ENCODE measurements at places on chromosomes 5 and 9.

DNA sequence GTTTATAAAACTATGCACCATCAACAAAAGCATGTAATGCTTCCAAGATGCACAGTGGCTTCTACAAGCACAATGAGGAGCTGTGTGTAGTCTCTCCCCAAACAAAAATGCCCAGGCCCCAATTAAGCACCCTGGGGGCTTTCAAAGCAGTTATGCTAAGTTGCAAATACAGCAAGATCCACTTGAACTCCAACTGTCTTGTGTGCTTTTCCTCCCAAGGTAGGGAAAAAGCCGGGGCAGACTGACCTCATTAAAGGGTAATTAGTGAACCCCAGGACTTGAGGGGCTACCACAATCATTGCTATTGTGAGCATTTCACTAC, 13.1 kb downstream of the ZNF608 start:
- DNase-seq: no peak

DNA sequence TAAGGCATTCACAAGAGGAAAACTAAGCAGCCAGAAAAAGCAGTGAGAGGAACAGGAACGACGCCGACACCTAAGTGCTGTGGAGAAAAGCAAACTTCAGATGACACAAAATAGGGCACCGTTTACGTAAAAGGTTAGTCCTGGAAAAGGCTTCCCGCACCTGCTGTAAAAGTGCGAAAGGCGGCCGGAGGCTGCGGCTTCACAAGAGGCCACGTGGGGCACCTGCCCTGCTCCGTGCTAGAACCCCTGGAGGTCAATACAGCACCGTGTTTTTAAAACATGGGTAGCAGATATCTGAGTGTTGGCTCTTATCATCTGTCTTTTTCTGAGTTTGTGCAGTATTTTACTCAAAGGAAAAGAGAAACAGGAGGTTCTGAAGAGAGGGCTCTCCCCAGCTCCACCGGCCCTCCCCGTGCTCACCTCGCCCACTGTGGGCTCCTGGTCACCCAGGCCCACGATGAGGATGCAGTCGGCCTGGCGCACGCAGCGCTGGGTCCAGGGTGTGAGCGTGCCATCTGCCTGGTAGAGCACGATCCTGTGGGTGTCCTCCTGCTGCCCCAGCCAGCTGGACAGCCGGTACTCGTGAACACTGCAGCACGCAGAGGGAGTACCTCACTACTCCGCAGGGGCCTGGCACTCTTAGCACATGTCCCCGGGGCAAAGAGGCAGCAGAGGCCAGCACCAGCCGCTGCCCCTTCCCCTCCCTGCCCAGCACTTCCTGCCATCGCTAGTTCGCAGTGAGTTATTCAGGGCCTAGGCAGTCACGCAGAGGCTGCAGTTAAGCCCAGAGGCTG, 21.0 kb upstream of the NSMF start:
- DNase-seq: no peak

- no peak for DNase-seq
Observed at GRCh38 chr9:136424750-136425362, 14.4 kb downstream of the PMPCA start.

GRCh38 chr5:126515337-126515736, 79.7 kb downstream of the ALDH7A1 start:
- no peak for DNase-seq

- peak; percentile 92 for DNase-seq
Observed at GRCh38 chr9:114366334-114367128, 21.3 kb downstream of the AKNA start.

- DNase-seq: no peak
Observed at GRCh38 chr5:23484096-23484495, 23.3 kb upstream of the PRDM9 start.

GRCh38 chr5:135330798-135331096, 68.3 kb downstream of the MACROH2A1 start:
- no peak for DNase-seq

- DNase-seq: peak; percentile 73
Observed at GRCh38 chr5:33433303-33434240, 7.2 kb upstream of the TARS1 start.

- DNase-seq: no peak
Observed at GRCh38 chr5:96528826-96529474, 95.9 kb upstream of the PCSK1 start.

GRCh38 chr5:10515492-10515891, 48.4 kb upstream of the ANKRD33B start:
- DNase-seq: no peak

DNA sequence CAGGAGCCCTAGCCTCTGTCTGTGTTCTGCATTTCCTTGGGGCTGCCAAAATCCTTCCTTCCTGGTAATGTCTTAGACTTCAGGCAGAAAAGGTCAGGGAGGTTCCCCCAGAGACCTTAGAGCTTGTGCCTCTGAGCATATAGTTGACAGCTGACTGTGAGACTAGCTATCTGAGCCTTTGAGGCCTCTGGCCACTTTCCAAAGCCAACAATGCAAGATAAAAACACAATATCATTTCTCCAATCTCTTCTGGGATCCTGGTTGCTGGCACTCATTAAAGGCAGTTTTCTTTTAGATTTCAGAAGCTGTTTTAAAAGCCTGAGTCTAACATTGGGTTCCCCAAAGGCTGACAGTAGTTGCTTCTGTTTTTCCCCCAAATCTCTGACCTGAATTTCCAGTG, 13.2 kb upstream of the GLRA1 start:
- DNase-seq: no peak

GRCh38 chr5:80935811-80936385, 24.3 kb upstream of the RASGRF2 start:
- no peak for DNase-seq

- DNase-seq: no peak
Observed at GRCh38 chr9:79501546-79501945, 70.2 kb upstream of the TLE4 start.

DNA sequence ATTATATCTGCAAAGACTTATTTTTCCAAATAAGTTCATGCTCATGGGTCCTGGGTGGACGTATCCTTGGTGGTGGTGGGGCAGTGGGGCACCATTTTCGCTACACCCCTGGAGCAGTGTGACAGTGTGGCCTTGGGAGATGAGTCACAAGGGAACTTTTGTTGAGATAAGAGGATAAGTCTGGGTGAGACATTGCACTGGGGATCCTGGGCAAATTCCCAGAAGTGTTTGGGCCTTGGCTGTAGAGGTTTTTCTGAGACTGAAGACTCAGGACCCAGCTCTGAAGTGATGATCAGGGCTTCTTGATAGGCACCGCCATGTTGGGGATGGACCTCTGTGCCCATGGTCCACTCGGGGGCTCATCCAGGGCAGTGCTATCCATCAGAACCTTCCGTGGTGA, 149.4 kb downstream of the MACROH2A1 start:
- no peak for DNase-seq

DNA sequence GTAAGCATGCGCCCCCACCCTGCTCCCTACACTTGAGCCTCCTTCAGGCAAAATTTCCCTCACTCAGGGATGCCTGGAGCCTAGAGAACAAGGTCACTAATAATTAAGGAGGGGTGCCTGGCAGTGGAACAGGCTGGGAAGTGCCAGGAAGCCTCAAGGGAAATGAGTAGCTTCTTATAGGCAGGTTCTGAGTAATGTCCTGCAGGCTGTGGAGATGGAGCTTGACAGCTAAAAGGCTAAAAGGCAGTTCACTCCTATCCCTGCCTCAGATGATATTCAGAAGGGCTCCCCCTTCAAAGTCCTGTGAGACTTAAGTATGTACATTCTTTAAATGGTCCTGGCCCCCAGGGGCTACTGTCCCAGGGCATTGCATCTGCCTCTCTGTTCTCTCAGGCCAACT, 65.5 kb upstream of the SMIM32 start:
- no peak for DNase-seq

GRCh38 chr9:69455311-69455710, 130.3 kb downstream of the ENTREP1 start:
- no peak for DNase-seq

- DNase-seq: no peak
Observed at GRCh38 chr9:109504689-109505088, 6.6 kb upstream of the PTPN3 start.

DNA sequence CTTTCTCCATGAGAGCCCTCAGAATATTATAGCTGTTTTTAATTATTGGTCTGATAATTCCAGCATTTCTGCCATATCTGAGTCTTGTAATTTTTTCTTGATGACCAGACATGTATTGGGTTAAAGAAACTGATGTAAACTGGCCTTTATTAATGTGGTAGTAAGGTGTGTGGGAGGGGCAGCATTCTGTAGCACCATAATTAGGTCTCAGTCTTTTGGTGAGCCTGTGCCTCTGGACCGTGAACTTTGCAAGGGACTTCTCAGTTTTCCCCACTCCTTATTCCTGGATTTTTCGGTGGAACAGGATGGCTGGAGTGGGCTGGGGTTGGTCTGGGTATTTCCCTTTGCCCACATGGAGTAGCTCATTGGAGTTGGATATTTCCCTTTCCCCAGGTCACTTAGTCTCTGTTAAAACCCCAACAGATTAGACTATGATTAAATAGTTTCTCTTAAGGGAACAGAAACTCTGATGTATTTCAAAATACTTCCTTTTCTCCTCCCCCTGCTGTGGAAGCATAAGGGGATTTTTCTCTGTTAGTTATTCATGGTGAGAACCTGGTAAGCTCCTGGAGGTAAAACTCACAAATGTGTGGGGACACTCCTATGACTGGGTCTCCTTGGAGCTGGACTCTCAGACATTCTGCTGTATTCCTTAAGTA, 52.4 kb downstream of the FSD1L start:
- no peak for DNase-seq

- DNase-seq: peak; percentile 3
Observed at GRCh38 chr5:36108758-36109460, 42.2 kb upstream of the UGT3A2 start.

DNA sequence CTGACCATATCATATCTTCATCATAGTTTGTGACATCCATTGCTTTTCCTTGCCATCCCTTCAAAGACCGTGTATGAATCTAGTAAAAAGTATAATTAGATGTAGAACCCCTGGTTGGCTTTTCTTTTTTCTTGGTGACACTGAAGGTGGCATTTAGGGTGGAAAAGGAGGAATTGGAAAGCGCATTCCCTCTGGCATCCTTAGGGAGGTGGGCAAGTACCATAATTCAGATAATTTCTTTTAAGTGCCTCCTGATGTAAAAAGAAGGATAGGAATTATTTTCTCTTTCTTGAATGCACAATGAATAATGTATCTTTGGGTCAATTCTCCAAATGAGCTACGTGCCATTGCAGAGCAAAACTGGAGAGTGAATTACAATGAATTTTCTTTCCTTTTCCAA, 73.2 kb upstream of the SMARCA2 start:
- DNase-seq: peak; percentile 23

DNA sequence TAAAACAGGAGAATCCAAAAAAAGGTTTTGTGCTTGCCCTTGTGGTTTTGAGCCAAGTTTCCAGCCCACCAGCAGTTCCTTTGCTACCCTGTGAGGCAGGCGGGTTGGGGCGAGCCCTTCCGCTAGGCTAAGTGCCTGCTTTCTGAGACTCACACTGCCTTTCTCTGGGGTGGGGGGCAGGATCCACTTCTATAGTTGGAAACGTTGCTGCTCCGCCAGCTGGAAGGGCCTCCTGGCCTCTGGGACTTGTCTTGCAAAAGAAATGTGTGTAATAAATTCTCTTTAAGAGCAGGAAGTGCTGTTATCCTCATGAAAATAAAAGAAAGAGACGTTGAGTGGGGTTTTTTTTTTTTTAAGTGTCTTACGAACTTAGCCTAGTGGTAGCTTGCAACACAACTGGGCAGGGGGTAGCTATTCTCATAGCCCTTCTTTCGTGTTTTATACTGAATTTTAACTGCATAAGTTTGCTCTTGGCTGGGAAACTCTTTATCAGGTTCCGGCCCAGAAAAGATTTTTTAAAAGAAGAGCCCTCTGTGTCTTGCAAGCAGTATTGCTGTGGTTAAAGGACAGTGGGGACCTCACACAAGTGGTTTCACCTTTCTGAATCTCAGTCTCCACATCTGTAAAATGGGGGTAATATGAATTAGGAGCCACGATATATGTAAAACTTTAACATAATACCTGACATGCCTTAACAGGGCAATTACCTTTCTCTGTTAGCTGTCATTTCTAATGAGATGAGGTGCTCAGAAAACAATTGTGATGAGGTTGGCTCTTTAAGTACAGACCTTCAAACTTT, 19.8 kb downstream of the JADE2 start:
- DNase-seq: no peak

GRCh38 chr5:164051745-164052144, 546.3 kb downstream of the MAT2B start:
- no peak for DNase-seq

GRCh38 chr5:14777187-14777586, 94.4 kb downstream of the ANKH start:
- no peak for DNase-seq

GRCh38 chr9:27280860-27281259, 16.1 kb downstream of the EQTN start:
- DNase-seq: peak; percentile 9

- no peak for DNase-seq
Observed at GRCh38 chr9:70392189-70392588, 22.3 kb downstream of the KLF9 start.

DNA sequence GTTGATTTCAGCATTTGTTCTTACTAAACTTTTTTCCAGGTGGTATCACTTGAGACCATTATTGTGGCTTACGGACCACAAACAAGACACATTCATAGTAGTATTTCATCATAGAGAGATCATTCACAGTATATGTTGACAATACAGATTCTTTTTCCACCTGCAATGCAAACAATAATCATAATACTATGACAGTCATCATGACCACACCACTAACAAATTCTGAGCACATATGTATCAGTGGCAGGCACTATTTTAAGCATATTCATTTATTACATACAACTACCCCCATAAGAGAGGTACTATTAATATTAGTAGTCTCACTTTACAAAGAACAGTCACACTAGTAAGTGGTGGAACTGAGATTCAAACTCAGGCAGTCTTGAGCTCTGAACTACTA, 31.0 kb upstream of the C9orf40 start:
- no peak for DNase-seq

DNA sequence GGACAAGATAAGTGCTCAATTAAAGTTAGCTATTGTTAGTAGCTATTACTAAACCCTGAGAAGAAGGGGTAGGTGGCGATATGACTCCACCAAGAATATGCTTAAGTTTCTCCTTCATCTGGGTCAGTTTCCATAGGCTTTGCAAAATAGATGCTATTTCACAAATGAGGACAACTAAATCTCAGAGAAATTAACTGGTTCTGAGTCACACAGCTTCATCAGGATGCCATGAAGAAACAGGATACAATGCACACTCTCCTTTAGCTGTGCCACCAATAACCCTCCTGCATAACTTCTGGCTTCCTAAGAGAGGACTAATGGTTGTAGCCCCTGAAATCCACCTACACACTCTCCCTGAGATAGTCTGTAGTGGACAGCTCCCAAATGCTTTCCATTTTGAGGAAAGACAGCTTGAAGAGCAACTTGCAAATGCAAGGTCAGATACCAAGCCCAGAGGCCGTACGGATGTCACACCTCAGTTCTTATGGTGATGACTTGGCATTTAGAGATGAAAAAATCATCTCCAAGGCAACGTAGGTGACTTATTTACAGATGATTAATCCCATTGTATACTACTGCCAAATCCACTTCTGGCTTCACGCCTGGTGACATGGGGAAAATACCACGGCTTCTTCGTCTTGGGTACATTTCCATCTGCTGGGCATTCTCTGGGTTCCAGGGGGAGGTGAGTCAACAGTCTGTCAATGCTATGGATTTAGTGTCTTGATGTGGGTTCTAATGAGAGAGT, 251.4 kb upstream of the IL12B start:
- DNase-seq: peak; percentile 95
